BE2C (cell line): ENCODE measurements at places on chromosomes 3 and 15.
A peak's percentile ranks its signal among the peaks of the same experiment; 100 is the strongest.

GRCh38 chr3:58129041-58129770, 81.6 kb downstream of the DNASE1L3 start:
- no peak for DNase-seq

DNA sequence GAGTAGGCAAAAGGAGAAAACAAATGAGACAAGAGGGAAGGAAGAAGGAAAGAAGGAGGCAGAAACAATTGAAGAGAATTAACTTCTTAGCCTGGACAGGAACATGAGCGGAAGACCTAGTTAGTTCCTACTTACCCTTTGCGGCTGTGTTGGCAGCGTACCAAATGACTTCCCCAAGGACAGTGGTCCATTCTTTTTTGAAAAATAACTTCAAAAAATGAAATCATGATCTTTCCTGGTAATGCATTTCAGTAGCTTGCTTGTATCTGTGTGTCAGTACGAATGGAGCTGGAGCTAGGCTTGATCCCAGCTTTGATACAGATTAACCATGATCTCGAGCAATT, 41.5 kb upstream of the CFAP161 start:
- DNase-seq: no peak

DNA sequence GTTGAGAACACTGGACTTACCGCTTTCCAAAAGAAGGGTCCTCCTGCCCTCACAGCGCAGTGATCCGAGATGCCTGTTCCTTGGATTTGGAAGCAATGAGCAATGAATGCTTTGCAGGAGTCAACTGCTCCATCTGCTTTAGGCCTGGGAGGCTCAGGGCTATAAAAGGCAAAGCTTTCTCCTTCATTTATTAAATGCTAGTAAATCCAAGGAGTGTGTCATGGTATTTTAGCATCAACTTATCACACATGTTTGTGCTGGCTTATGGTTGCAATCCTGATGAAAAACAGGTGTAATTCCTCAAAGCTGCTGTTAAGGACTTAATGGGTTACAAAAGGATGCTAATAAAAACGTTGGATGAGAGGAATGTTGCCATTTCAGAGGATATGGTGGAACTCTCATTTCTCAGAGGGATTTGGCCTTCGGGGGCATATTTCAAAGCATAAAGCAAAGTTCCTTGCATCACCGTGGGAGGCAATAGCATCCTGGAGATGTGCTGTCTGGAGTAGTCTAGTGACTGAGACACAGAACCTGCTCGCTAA, 158.5 kb upstream of the TPM1 start:
- no peak for DNase-seq

GRCh38 chr15:26772154-26773066, at the start of gene GABRB3:
Gene GABRB3 (minus strand): TSS chr15:26773066.
- peak; percentile 63 for DNase-seq

GRCh38 chr15:49313650-49314049, 109.4 kb upstream of the FGF7 start:
- no peak for DNase-seq

DNA sequence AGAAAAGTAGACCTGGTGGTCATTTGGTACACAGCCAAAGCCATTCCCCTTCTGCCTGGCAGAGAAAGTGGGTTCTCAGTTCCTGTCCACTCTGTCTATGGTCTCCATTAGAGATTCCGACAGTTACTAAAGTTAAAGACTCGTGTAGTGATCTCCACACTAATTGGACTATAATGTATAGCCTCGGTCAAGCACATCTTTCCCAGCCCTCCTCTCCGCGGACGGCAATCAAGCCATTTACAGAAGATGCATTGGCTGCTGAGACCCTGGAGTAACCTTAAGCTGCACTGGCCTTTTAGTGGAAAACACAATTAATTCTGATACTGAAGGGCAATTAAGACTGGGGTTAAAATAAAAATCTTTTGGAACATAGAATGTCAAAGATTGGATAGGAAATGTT, 865.3 kb downstream of the MCTP2 start:
- DNase-seq: no peak

DNA sequence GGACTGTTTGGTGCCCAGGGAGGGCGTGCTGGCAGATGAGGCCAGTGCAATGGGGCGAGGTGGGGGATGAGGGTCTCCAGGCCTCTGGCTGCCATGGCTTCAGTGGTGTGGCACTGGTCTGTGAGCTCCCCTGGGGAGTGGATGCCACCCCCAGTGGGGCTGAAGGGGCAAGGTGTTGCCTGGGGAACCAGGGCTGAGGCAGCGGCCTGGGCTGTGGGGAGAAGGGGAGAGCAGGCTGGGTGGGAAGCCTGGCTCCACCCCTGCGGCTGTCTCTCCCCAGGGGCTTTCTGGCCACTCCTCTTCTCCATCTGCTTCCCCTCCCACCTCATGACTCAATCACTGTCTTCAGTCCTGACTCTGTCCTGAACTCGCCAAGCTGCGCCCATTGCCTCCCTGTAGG, 88.4 kb upstream of the TLE3 start:
- DNase-seq: peak; percentile 90
